Thoracic aorta (tissue), 2 donors: ENCODE measurements at places on chromosomes 16 and 17. TPM values are rescaled to one million over a fixed set of nuclear protein-coding genes. Genes with fewer than 3 reads are reported as not detected.

Gene SLC5A2
- total RNA-seq = not detected

Gene KRT36
- total RNA-seq = not detected

DNA sequence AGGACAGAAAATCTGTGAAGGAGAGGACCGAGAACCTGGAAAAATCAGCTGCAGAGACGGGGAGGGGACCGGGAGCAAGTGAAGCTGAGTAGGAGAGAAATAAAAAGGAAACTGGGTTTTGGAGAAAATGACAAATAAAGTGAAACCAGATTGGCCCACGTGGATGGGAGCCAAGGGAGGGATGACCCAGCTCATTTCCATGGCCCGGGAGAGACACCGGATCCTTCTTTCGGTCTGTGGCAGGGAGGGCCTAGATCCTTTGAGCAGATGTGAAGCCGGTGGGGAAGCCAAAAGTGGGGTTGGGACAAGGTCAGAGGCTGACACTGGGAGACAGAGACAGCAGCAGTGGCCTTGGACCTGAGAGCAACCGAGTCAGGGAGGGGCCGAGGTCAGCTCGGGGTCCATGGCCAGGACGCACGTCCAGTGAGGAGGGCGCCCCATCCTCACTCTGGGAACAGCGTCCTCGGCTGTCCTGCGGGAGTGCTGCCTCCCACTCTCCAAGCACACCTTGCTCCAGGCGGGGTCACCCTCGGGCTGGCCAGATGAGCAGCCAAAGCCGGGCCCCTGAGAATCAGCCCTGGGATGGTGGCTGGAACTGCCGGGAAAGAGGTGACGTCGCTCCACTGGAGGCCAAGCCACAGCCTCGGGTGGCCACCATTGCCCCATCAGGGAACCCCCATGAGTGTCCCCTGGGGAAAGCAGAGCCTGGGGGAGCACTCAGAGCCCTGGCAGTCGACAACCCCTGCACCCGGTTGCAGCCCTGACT lies 50.8 kb upstream of the CDR2 start:
- no peak for DNase-seq

GRCh38 chr17:47179141-47179540 lies 10.0 kb downstream of the CDC27 start:
- no peak for DNase-seq

DNA sequence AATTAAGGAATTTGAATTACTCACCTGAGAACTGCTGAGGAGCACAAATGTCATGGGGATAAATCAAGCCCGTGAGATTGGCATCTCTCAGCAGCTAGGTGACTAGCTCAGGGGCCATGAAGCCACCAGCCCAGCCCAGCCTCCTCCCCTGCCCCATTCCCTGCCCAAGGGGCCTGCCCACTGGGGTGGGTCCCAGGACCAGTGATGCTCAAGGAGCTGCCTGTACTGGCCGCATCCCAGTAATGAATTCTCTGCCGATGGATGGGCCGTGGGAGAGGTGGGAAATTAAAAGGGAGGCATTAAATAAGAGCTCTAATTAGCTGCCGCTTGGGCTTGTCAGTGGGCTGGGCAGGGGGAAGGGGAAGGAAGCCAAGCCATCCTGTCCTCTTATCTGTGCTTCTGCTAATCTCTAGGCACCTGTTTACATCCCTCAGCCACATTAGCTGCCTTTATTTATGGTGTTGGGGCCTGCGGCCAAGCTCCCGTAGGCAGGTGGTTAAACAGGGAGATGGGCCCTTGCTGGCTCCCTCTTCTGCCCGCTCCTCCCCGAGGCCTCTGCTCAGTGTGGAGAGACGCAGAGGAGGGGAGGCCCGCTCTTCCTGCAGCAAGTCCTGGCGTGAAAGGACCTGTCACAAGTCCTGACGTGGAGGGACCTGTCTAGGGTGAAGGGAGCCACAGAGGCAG lies 48.8 kb downstream of the PIPOX start:
- DNase-seq = no peak

Gene KRT12
- not detected for total RNA-seq

- DNase-seq = no peak
Measured at GRCh38 chr16:73317321-73317857, 269.5 kb upstream of the ZFHX3 start.

GRCh38 chr17:5362162-5362811 lies 57.2 kb downstream of the NUP88 start:
- no peak for DNase-seq

DNA sequence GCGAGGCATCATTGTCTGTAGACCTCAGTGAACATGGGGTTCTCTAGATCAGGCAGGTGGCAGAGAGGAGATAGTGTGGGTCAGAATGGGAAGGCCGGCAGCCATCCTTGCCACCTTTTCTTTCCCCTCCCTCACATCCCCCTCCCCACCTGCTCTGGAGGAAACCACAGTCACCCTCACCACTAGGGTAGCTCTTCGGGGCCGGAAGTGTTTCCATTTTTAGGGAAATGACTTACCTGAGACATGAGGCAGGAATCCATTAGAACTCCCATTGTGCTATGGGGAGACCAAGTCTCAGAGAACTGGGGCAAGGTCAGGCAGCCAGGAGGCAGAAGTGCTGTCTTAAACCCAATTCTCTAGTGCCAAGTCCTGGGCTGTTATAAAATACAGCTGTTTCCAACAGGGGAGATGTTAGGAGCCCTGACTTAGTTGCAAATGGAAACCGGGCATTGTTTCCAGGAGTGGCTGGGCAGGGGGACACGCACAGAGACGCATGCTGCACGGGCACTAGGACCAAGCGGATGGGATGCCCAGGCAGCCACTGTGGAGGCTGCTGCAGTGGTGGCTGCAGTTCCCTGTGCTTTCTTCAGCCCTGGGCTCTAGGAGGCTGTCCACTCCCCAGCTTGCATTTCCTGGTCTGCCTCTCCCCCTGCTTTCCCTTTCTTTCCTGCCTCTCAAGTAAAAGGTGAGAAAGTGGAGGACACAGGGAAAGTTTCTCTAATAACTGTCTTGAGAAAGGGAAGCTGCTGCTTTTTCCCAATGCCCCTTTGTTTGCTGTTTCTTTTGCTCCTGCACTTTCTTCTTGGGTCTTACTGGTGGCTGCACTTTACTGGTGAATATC lies 2.8 kb downstream of the HAS3 start:
- DNase-seq = no peak

- DNase-seq = no peak
Measured at GRCh38 chr17:78784352-78784751, 2.3 kb upstream of the CYTH1 start.

GRCh38 chr17:50056217-50056960 lies 479 bp downstream of the ITGA3 start:
- no peak for DNase-seq

- DNase-seq = no peak
Measured at GRCh38 chr16:15607700-15608396, 35.1 kb downstream of the MARF1 start.

Gene HOXB8
- total RNA-seq = 1.4 TPM

DNA sequence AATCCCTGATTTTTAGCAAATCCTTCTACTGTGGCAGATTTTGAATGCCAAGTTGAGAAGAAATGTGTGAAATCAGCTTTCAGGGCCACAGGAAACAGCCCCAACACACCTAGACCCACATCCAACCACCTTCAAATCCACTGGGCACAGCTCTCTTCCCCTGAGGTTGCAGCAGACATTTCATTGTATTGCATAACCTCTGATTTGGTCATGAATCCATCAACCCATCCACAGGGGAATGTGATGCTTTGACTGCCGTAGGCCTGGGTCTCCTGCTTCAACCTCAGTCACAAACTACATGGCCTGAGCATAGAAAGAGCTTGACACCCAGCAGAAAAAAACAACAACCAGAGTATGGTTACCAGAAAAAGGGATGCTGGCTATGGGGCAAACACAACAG lies 145.6 kb downstream of the GSG1L start:
- no peak for DNase-seq

Gene MYL11
- not detected for total RNA-seq

GRCh38 chr16:57574086-57574485 lies 31.6 kb downstream of the ADGRG5 start:
- DNase-seq = no peak
